ENCODE measurements at places on chromosomes 6 and 20.

- peak; percentile 65 for DNase-seq
Observed at GRCh38 chr6:54846857-54847674, 495 bp downstream of the FAM83B start.

GRCh38 chr20:18858816-18859215 is 45.2 kb downstream of the SCP2D1 start:
- DNase-seq, result no peak

DNA sequence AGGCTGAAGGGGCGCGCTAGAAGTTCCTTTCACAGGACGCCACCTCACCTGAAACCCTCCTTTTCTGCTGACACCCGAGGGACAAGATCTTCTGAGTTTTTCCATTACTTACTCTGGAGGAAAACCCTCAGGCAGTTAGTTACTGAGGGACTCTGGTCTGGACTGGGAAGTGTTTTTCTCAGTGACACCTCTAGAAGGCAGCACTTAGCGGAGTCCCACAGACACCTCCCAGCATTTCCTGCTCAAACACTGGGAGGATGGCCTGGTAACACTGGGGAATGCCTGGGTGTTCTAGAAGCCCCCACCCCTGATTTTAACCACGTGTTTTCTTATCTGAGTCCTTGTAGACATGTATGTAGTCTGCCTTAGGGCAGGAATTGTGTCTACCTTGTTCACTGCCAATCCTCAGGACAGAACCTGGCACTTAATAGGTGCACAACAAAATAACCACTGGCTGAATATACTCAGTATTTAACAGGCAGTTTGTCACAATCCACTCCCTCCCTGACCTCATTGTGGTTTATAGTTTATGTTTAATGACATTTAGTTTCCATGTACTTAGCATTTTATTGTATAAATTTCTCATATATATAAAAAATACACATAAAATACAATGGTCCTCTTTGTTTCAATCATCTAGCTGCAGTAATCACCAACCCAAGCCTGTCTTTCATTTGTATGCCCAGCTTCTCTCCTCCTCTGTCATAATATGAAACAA is 4.8 kb downstream of the GSTA3 start:
- DNase-seq, result peak; percentile 86

DNA sequence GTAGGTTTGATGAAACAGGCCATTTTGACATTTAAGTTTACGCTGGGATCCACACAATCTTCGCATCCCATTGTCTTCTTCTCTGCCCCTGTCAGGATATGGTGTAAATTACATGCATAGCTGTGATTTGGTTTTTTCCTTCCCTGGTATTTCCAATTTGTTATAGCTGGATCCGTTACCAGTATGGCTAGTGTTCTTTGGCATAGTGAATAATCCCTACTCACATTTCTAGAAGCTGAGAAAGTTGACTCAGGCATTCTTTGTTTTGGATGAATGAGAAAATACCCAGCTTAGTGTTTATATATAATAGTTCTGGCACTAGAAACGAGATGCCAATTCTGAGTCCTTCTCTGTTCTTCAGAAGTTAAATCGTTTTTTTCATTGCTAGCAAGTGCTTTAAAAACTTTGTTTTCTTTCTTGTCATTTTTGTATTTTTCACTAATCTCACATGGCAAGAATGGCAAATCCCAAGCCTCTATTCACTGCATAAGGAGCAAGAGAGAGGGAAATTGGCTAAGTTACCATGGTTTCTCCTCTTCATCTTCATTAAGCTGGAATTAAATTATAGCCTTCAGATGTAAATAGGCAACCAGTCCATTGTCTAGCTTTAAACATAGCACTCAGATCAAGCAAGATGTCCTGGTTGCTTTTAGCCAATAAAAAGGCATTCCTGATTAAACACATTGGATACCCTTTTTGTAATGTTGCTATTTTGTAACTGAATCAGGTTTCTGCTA is 91.9 kb upstream of the LAMP5 start:
- DNase-seq, result no peak

DNA sequence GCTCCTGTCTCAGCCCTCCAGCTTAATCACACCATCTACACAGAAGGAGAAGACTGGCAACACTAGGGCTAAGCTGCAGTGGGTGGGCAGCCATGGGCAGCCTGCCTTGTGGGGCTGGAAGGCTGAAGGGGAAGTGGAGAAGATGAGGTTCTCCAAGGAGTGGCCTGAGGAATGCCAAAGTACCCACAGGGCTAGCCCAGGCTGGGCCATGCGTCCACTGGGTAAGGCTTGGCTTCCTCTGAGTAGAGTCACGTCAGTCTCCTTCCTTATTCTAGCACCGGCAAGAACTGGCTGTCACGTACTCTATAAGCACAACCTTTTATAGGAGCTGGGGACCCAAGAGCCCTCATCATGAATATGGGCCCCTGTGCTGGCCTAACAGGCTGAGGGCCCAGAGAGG is 110.6 kb upstream of the SIRPA start:
- no peak for DNase-seq

GRCh38 chr20:59232618-59233017 is 67.8 kb upstream of the EDN3 start:
- DNase-seq, result no peak

DNA sequence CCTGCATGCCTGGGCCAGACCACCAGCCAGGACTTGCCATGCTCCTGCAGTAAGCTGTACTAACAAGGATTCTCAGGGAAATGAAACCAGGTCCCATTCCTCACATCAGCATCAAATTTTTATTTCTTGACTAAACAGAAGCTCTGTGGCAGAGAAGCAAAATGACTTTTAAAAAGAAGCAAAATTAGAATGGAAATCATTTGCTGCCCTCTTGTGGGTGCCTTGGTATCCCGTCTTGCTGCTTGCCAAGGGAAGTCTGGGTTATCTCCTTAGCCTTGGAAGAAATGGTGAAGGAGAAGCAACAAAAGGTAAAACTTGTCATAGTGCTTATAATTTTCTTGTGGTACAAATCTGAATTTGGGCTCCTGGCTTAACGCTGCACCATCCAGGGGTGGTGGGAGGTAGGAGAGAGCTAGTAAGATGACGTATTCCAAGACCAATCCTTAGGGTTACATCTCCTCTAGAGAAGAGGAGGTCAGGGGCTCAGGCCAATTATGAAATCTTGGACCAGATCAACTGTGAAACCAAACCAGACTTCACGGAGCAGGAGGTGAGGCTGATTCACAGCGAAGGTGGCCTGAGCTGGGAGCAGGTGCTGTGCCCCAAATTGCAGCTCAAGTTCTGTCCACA is 107.5 kb downstream of the FAXC start:
- DNase-seq, result peak; percentile 65
